Jurkat, Clone E6-1 (cell line): ENCODE measurements at places on chromosomes 16 and 17.
A peak's percentile ranks its signal among the peaks of the same experiment; 100 is the strongest.

GRCh38 chr17:3685174-3685573, 10.8 kb downstream of the P2RX5 start:
- DNase-seq = no peak

- no peak for DNase-seq
Measured at GRCh38 chr16:69553332-69553731, 12.4 kb upstream of the NFAT5 start.

GRCh38 chr17:38463451-38463858, 35.2 kb downstream of the ARHGAP23 start:
- DNase-seq = no peak

- peak; percentile 30 for DNase-seq
Measured at GRCh38 chr17:540631-541030, 174.0 kb downstream of the VPS53 start.

DNA sequence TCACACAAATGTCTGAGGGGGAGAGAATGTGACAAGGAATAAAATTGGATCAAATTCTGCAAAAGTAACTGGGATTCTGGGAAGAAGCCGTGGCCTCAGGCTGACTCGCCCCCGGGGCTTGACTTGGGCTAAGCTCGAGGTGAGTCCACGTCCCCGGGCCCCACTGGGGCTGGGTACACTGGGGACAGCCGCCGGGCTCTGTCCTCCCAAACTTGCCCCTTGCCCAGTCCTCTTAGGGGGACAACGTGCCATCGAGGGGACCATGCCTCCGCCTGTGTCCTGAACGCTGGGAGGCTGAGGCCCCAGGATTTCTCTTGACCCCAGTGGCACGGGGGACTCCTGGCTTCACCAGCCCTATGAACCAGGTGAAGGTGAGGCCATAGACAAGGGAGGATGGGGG, 21.1 kb downstream of the DOC2B start:
- no peak for DNase-seq

DNA sequence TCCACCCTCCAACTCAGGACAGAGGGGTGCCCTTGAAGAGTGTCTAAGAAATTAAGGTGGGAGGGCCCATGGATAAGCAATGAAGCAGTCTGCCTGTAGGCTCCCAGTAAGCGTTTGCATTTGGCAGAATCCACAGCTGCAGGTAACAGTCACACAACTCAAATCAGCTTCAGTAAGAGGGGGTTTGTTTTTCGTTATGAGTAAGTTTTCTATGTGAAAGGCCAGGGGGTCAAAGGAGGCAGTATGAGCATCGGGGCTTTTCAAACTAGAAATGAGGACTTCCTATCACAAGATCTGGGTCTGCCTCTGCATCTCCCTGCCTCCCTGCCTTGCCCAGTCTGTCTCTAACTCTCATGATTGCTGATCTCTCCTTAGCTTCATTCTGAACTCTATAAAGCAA, 128.1 kb upstream of the CCL2 start:
- DNase-seq = no peak
